ENCODE measurements at places on chromosomes 7 and 10.

- DNase-seq = no peak
Observed at GRCh38 chr7:5692845-5693278, 88.6 kb downstream of the RNF216 start.

- no peak for DNase-seq
Observed at GRCh38 chr7:35549781-35550180, 145.2 kb downstream of the HERPUD2 start.

GRCh38 chr10:99431190-99431760 lies 851 bp upstream of the GOT1 start:
- no peak for DNase-seq

- DNase-seq = no peak
Observed at GRCh38 chr7:41122256-41122987, 580.5 kb downstream of the INHBA start.

DNA sequence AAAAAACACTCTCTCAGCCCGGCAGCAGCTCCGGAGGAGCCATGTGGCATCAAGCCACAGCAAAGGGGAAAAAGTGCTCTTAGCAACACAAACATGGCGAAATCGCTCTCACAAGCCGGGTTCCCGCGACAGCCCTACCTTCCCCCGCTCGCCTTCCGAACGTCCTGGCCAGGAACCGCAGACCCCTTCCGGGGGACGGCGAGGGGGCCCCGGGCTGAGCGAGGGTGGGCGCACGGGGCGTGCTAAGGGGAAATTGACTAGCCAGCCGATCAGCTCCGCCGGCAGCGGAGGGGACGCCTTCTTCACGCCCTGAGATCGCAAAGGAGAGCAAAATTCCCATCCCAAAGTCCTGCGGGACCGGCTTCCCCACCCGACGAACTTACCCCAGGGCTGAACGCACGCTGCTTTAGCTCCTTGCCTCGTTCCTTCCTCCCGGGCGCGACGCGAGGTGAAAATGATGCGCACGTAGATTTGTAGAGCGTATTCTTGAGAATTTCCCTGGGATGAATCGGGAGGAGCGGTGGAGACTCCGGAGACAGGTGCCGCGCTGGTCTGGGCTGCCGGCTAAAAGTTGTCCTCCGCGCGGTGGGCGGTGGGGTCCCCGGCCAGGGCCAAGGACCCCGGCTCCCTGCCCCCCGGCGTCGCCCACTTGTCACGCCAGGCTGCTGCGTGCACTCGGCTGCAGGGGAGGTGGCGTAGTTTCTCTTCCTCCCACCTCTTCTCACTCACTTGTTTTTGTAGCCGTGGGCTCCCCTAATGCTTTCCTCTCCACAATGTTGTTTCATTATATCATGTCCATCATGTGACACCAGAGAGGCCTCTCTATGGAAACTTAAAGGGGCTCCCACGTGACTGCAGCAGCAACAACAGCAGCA lies 220.1 kb upstream of the MKLN1 start:
- DNase-seq = peak; percentile 75

DNA sequence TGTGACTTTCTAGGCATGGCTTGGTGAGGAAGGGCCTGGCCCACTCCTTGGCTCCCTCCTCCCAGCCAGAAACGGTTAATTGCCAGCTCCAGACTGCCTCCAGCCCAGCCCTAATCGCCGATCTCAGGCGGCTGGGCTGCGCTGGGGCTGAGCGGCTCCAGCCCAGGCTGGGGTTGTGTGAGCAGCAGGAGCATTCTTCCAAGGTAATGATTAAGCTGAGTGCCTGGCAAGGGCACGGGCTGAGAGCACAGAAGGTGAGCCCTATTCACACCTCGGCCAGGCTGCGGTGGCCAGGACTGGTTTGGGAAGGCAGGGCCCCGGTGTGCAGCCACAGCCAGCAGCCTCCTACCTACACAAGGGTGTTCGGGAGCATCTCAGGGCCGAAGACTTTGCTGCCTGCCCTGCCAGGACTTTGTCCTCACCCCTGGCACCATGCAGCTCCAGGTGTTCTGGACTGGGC lies at the start of gene TMEM72:
TMEM72 (plus strand) TSS at position 257 of the 460 bp plus-strand sequence; CDS start at position 433, 176 bp downstream.
- DNase-seq = no peak

DNA sequence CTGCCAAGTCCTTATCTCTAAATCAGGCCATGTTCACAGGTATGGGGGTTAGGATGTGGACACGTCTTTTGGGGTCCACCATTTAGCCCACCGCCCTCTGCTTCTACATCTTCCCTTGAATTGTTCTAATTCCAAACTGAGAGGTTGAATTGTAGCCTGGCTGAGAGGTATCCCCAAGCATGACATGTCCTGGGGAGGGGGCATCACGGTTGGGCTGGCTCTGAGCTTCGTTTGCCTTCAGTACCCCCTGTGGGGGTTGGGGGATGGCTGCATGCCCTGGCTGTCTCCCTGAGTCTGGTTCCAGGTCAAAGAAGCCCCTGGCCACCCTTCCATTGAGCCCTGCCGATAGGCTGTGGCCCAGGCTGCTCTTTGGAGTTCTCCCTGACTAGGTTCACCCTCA lies 204.6 kb downstream of the GLRX3 start:
- DNase-seq = no peak

GRCh38 chr10:75611172-75611992 lies 180.0 kb downstream of the LRMDA start:
- DNase-seq = no peak

DNA sequence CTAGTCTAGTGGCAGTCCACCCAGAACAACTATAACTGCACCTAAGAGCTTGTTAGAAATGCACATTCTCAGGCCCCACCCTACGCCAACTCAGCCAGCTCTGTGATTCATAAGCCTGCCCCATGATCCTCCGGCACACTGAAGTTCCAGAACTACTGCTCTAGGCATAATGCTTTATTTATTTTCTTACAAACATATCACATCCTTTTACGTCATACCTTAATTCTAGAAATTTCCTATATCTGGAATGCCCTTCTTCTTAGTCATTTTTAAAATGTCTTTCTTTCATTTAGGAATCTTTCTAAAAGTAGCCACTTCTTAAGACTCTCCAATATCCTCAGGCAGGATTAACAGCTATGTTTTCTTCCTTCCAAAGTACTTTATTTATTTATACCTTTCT lies 480.1 kb downstream of the INHBA start:
- no peak for DNase-seq

GRCh38 chr10:104246976-104247375 lies 7.7 kb upstream of the GSTO1 start:
- no peak for DNase-seq

GRCh38 chr7:148672041-148672440 lies 26.7 kb upstream of the CUL1 start:
- no peak for DNase-seq

DNA sequence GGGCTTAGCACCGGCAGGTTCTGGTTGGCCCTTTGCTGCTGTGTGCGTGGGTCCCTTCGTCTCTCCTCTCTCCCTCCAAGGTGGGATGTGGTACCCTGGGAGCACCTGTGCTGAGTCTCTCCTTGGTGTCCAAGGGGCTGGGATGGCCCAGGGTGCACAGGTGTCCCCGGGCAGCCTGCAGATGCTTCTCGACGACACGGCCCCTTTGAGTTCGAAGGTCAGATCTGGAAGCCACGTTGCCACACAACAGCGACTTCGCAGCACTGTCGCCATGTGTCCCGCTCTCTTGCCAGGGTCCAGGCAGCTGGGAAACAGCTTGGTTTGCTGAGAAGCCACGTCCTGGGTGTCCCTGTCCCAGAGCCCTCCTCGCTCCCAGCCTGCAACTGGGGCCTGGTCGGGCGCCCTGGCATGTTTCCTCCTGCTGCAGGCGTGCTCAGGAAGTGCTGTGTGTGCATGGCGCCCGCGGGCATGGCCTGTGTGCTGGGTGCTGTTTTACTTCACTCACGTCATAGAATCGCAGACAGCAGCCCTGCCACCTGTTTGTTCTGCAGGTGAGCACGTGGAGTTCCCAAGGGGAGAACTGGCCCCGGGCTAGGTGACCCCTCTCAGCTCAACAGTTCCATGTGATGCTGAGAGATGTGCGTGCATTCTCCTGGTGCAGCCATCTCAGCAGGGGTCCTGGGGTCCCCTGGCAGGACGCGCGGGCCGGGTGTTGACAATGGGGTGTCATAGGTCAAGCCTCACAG lies 70.9 kb downstream of the DNAJB6 start:
- DNase-seq = no peak

DNA sequence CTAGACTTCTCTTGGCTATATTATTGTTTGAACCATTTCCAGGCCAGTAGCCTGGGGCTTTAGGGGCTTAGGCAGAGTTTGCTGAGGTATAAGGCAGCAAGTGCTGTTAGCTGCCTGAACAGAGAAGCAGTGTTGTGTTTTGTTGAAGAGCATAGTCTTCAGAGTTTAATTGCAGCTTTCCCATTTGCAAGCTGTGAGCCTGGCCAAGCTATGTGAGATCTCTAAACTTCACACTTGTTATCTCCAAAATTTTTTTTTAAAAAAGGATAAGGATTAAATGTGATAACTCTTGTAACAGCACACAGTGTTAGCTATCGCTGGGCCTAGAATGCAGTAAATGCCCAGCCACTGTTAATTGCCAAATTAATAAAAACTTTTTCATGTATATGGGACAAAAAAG lies 782.4 kb downstream of the REEP3 start:
- no peak for DNase-seq

DNA sequence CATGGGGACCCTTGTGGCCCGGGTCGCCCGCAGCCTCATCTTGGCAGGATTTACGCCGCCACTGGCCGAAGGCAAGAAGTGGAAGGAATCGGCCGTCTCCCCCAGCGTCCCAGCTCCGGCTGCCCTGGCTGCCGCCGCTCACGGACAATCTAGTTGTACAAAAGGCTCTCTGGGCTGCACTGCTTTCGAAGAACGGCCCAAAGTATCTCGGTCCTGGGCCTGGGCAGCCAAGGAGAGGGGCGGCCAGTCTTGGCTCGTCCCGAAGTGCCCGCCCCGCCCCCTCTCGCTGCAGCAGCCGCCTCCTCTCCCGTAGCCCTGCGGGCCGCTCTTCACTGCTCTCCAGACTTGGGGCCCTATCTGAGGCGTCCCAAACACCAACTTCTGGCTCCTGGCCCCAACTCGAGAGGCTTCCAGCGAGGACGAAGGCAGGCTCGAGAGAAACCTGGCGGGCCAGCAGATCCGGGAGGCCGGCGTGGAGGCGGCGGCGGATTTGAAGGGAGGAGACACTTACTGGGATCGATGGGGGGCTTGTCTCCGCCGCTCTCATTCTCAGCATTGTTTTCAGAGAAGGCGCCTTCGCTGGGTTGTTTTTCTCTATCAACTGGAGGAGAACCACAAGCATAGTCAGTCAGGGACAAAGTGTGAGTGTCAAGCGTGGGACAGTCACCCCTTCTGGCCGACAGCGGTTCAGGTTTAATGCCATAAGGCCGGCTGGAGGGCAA lies 809 bp downstream of the HOXA9 start:
- DNase-seq = no peak

GRCh38 chr10:131997366-131998049 lies 15.8 kb upstream of the BNIP3 start:
- DNase-seq = no peak

GRCh38 chr7:4738711-4739527 lies 36.5 kb upstream of the AP5Z1 start:
- DNase-seq = peak; percentile 48

GRCh38 chr10:44132361-44133289 lies 252.3 kb downstream of the CXCL12 start:
- DNase-seq = no peak

DNA sequence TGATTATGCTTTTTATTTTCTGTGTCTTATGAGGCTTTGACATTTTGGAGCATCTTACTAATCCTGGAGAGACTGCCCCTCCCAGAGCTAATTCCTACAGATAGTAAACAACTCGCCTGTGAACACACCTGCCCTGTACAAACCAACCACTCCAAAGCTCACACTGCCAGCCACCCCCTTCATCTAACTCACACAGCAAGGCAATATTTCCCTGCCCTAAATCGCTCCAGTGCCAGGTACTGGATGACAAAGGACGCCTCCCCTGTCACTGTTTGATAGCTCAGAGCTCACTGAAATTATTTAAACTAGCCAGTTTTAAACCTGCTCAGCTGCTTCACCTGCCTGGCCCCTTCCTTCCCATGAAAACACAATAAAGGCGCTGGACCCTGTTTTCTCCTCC lies 535.1 kb upstream of the CELF2 start:
- DNase-seq = no peak

DNA sequence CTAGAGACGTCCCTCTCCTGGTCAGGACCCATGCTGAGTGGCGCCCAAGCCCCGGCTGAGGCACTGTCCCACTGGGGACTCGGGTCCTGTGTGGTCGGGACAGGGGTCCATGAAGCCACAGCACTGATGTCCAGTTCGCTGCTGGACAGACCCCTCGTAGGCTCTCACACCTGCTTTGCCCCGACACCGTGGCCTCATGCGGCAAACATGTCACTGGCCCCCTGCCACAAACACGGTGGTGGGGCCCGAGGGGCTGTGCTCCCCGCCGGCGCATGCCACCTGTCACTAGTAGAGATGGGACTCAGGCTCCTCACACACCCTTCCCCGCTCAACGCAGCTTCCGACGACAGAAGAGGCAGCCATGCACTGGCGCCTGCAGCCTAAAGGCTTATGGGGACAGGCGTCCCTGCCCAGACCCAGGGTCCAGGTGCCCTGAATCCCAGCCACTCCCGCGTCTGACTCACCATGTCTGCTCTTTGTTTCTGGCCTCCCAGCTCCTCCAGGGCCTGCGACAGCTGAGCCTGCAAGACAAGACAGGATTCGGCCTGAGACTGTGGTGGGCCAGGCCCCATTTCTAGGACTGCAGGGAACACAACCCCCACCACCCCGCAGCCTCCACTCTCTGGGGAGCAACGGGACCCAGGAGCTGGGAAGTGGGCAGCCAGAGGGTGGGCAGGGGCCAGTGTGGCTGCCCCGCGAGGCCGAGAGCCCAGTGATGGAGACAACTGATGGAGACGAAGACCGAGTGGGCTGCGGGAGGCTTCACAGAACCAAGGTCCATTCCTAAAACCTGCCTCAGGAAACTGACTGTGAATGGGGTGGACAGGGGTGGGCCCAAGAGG lies 230.9 kb downstream of the MAD1L1 start:
- no peak for DNase-seq

GRCh38 chr10:51766423-51767102 lies 67.2 kb upstream of the CSTF2T start:
- no peak for DNase-seq

- DNase-seq = no peak
Observed at GRCh38 chr10:105159268-105159667, 518.2 kb downstream of the SORCS3 start.

DNA sequence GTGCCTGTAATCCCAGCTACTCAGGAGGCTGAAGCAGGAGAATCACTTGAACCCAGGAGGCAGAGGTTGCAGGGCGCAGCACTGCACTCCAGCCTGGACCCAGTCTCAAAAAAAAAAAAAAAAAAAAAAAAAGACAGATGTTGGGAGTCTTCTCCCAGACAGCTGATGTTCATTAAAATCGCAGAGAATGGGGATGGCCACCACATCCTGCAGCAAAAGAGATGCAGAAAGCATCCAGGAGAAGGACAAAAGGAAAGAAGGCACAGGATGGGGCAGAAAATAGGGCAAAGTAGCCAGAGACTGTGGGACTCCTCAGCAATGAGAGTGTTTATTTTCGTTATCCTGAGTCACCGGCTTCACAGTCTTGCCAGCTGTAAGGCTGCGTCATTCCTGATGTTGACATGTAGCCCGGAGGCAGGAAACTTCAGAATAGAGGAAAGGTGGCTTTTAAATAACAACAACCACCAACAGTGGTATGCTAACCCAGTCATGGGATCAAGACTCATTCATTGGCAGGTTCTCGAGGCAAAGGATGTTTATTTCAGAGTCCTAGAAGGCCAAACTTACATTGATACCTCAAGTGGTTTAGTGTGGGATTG lies 149.5 kb upstream of the SVIL start:
- DNase-seq = no peak

GRCh38 chr10:132742837-132743194 lies 43.1 kb downstream of the NKX6-2 start:
- DNase-seq = no peak

GRCh38 chr7:36630112-36630650 lies 94.1 kb downstream of the AOAH start:
- no peak for DNase-seq

GRCh38 chr10:70162151-70162891 lies 8.0 kb downstream of the SAR1A start:
- DNase-seq = no peak
